ENCODE measurements at places on chromosomes 4 and X.
A peak's percentile ranks its signal among the peaks of the same experiment; 100 is the strongest.

- no peak for DNase-seq
Observed at GRCh38 chr4:105453550-105454205, 20.2 kb downstream of the PPA2 start.

DNA sequence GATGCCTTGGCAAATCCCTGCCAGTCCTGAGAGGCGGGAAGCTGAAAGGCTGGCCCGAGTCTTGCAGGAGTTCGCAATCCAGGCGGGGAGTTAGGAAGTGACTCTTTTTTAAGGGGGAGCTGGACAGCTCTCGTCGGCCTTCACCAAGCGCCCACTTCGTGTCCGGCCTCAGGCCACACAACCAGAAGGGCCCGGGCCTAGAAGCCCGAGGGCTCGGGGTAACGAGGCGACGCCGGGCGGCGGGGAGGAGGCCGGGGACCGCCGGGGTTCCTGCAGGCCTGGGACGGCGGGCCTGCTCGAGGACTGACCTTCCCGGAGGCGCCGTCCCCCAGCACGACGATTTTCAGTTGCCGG is 395 bp downstream of the RAB28 start:
- peak; percentile 38 for DNase-seq

- no peak for DNase-seq
Observed at GRCh38 chr4:121863799-121864198, 6.5 kb downstream of the BBS7 start.

DNA sequence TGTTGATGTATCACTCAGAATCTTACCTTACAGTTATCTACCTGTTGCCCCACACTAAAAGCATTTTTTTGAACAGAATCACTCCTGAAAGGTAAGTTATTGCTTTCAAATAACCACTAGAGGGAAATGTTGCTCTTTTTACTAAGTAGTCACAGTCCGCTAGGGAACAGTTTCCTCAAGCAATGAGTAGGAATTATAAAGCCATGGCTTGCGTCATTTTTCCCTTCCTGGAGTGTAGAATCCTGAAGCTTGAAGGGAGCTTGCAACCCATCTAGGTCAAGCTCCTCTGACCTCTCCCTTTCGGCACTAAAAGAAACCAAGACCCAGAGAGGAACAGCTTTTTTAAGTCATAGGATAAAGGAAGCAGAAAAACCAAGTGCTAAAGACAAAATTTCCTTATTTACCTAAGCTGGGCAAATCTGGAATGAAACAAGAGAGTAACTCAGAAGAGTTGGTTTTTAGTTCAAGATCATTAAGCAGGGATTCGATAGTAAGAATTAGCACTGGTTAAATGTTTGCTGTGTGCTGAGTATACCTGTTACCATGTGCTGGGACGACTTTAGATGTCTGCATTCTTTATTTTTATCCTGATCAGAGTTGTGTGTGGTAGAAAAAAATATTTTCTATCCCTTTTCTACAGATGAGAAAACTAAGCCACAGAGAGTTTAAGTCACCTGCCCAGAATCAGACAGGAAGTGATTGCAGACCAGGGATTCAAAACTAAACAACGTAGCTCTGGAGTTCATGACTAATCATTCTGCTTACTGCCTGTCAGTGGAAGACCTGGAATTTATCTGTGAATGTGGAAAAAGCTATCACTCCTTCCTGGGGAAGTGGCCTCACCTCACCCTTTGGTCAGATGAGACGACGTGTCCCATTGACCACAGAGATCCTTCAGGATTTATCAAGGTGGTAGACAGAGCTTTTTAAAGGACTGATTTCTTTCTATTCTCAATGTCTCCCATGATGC is 631.5 kb downstream of the RAB28 start:
- no peak for DNase-seq

DNA sequence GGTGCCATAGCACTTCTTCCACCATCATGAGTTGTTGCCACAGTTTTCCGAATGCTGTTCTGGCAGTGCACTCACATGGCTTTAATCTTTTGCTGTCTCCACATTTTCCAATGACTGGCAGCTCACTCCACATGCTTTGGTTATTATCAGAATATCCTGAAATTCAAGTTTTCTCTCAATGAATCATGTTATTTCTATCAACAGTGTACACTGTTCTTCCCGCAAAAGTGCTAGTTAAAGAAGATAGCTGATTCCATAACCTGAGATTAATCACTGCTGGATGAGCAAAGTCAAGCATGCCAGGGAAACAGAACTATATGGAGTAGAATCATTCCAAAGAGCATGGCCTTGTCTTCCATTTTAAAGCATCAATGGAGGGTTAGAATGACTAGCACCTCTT is 14.6 kb upstream of the IL13RA2 start:
- no peak for DNase-seq

DNA sequence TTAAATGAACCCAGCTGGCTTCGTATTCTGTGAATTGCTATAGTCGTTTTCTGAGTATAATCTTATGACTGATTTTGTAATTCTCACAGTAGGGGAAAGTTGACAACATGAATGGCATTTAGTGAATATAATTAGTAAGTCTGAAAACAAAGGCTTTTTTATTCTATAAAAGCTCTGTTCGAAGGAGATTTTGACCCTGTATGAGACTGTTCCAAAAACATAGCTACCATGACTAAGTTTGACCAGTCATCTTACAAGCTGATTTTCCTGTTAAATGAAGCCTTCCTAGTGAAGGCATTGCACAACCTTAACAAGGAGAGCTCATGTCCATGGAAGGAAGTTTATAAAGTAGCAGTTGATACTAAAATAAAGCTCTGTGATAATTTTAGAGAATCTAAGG is 242.3 kb downstream of the RPA4 start:
- no peak for DNase-seq

DNA sequence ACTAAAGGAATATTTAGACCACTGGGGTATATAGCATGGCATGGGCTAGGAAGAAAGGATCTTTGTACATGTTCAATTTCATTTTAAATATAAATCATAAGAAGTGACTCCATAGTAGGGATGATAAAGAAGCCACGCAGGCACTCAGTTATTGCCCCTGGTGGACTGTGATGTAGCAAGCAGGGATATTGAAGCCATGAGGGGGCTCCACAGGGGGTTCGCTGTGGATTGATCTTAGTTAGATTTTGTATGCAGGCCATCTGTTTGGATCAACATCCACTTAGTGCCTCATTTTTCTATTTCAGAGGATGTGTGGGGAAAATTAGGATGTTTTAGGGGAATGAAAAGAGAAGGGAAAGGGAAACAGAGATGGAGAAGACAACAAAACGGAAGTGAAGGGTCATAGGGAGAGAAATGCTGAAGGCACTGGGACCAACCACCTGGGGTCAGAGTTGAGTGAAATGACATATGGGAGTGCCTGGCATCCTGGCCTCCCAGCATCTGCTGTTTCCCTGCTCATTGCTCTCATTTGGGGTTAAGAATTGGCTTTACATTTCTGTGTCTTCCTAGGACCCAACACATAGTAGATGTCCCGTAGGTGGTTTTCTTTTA is 11.2 kb upstream of the FREM3 start:
- no peak for DNase-seq

DNA sequence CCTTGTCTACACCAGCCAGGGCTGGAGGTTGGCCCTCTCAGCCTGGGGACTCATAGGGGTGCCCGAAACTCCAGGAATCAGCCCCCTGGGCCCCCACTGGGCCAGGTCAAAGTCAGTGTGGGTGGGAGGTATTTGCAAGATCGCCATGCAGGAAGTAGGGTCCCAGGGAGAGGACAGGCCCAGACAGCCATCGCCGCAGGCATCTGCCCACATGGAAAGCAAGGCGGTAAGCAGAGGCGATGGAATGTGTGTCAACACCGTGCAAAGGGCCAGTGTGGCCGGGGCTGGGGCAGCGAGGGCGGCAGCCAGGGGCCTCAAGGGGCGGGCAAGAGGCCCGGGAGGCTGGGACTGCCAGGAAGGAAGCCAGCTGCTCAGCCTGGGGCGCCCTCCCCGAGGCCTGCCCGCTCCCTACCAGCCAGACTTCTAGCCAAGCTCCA is 19.3 kb upstream of the DUSP9 start:
- DNase-seq, result no peak

- peak; percentile 19 for DNase-seq
Observed at GRCh38 chr4:77156912-77157858, at the start of gene CCNG2. CCNG2 (plus strand) TSS chr4:77157207; CDS start chr4:77158533, 1,326 bp downstream.

GRCh38 chr4:26905172-26905571 is 44.5 kb downstream of the STIM2 start:
- no peak for DNase-seq

- DNase-seq, result no peak
Observed at GRCh38 chrX:23901060-23901459, 6.7 kb downstream of the APOO start.

DNA sequence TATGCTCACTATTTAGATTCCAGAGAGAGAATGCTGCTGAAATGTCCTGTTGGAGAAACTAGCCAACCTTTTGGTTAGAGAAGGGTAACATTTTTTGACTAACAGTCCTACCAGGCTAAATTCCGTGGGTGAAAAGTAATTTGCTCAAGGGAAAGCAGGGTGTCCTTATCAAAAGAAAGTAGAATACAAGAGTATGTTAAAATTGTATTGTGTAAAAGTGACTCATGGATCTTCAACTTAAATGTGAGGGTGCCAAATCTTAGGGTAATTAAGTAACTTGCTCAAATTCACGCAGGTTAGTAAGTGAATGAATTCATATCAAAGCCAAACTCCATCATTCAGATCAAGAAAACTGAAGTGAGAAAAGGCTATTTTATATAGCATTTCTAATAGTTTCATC is 81.7 kb downstream of the PCDH7 start:
- DNase-seq, result no peak

DNA sequence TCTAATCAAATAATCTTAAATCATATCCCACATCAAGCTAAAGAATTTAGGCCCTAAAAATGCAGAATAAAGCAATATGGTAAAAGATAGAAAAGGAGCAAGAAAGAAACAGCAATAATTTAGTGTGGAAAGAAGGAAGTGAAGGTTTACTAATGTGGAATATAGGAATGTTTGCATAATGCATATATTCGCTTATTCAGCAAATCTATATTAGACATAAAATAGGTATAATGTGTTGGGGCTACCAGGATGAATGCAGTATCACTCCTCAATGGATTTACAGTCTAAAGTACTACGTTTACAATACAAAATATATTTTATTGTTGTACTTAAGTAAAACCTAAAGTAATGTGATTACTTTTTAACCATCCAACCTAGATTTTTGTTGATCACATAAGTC is 4.7 kb downstream of the CENPE start:
- no peak for DNase-seq

- DNase-seq, result no peak
Observed at GRCh38 chr4:167290678-167291077, 56.4 kb upstream of the SPOCK3 start.

DNA sequence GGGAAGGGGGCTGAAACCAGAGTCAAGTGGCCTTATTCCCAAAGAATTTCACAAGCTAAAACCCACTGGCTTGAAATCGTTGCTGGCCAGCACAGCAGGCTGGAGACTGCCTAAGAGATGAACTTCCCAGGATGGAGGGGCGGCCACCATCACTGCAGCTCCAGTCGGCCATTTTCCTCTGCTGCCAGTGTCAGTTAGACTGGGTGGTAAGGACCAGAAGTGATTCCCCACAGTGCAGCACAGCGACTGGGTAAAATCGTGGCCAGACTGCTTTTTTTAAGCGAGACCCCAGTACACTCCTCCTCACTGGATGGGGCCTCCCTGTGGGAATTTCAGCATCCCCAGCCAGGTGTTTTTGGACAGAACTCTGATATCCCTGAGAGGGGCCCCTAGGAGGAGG is 428.0 kb downstream of the SPIN4 start:
- no peak for DNase-seq
